Right lobe of liver (tissue), 6 donors: ENCODE measurements at places on chromosomes 12 and 14. TPM values are rescaled to one million over a fixed set of nuclear protein-coding genes. Genes with fewer than 3 reads are reported as not detected.

PPP4R4 gene
- total RNA-seq = 4.1 TPM

DNA sequence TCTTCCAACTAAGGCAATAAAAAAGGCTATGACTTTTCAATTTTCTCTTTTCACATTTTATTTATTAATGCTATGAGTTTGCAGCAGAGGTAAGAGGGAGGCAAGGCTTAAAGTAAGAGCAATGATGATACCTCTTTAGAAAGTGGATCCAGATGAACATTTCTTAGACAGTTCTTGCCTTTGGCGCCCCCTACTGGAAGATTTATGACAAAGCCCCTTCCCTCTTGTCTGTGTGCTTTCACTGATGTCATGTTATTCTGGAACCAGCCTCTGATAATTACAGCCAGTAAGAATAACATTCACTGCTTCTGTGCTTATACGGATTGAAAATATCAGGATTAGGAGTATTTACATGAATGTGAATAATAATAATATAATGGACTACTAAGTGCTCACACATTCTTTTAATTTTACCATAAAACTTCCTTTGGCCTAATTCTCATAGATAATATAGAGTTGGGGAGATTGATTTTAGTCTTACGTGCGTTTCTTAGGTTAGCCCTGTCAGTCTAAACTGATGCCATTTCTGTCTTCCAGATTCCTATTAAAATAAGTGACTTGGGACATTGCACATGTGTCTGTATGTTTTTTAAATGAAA lies 1929.9 kb upstream of the SEL1L start:
- no peaks in the 10 kb centered on the region for H3K36me3 ChIP-seq
- DNase-seq = no peak
- H3K4me3 ChIP-seq = no peak overlapping the region
- no peaks in the 10 kb centered on the region for H3K4me1 ChIP-seq
- no peaks in the 10 kb centered on the region for H3K27me3 ChIP-seq

DNA sequence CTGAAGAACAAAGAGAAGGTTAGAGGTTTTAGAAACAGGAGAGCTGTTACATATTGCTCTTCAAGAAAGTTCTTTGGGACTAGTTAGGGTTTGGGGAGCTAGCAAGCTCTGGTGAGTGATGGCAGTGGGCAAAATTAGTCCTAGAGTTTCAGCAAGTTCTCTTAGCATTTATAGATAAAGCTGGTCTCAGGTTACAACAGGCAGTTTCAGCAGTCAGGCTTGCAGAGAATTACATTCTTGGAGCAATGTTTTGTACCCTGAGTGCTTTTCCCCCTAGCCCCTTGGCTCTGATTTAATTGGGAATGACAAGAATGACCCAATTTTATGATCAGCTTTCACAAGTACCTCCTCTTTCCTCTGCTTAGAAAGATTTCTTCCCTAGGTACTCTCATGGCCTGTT lies 21.4 kb upstream of the EID3 start:
- H3K27me3 ChIP-seq = no peaks in the 10 kb centered on the region
- H3K4me3 ChIP-seq = no peak overlapping the region
- H3K36me3 ChIP-seq = no peaks in the 10 kb centered on the region
- DNase-seq = no peak

CLEC1A gene
- total RNA-seq = 0.66 TPM

DNA sequence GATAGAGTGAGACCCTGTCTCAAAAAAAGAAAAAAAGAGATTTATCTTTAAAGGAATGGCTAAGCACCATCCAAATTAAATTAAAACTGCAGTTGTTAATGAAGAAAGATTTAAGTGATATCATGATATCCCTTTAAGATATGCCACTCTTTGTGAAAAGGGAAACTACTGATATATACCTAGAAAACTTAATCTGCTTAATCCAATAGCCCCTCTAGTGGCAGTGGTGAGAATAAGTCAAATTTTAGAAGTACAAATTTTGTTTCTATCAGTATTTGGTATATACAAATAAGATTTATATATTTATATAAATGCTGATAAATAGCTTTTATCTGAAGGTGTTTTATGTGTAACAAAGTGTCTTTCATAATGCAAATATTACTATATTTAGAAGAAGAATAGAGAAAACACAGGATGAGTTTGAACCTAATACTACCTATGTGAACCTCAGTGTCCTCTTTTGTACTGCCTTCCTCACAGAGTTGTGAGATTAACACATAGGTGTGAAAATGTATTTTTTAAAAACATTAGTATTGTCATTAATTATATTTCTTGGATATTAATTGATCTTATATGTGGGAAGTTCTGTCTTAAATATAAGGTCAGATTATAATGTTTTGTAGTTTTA lies 51.4 kb upstream of the GARIN2 start:
- no peak overlapping the region for H3K27ac ChIP-seq
- no peaks in the 10 kb centered on the region for H3K4me1 ChIP-seq
- no peaks in the 10 kb centered on the region for H3K36me3 ChIP-seq
- H3K27me3 ChIP-seq = no peaks in the 10 kb centered on the region
- no peak for DNase-seq

- H3K27ac ChIP-seq = no peak overlapping the region
- no peaks in the 10 kb centered on the region for H3K27me3 ChIP-seq
- no peak overlapping the region for H3K4me3 ChIP-seq
- H3K4me1 ChIP-seq = no peaks in the 10 kb centered on the region
- no peak for DNase-seq
- no peaks in the 10 kb centered on the region for H3K36me3 ChIP-seq
These were observed 52.3 kb downstream of the IPO8 start for GRCh38 chr12:30643366-30643765.

DNA sequence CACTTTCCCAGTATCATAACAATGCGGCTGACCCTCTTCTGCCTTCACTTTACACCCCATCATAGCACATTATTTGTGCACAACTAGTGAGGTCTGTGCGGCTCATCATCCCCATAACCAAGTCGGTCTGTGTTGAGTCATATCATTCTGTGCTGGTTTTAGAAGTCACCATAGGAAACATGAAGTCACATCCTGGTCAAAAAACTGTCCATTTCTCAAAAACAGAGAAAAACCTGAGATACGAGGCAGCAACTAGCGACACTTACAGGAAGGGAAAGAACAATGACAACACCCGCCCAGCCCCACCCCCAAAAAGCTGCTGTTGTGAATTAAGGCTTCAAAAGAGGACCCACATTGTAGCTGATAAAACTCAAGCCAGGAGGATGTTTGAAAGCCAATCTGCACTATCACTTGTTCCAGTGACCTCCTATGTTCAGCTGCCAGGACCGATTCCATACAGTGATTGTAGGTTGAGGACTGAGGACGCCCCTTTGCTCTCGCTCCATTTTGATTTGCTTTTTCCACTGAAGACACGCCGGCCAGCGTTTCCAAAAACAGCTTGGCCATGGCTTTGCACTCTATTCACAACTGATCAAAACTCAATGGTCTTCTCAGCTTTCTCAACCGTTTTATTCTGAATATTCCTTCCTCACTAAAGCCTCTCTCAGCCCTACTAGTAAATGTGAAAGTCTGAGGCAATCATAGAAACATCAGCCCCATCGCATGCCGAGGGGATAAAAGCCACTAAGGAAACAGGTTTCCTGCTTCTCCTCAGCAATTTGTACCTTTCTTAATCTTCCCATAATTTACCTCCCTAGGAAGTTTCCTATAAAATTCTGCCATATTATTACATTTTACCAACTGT lies 87.5 kb downstream of the DUSP16 start:
- H3K4me1 ChIP-seq = no peaks in the 10 kb centered on the region
- peaks cover 28% of the 10 kb centered on the region for H3K36me3 ChIP-seq
- DNase-seq = no peak
- no peak overlapping the region for H3K4me3 ChIP-seq
- H3K27ac ChIP-seq = peak overlapping the region; percentile 24

DNA sequence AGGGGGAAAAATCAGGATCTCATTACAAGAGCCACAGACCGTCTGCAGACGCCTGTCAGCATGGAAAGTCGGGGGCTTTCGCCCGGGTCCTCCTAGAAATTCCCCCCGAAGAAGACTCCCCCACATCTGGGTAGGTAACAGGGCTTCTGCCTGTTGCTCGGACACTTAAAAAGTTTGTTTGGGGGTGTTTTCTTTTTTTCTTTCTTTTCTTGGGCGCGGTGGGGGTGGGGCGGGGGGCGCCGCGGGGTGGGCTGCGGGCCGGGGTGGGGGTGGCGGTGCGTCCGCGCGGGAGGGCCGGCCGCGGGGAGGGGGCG lies 358 bp downstream of the ELK3 start:
- no peaks in the 10 kb centered on the region for H3K4me1 ChIP-seq
- DNase-seq = no peak
- no peaks in the 10 kb centered on the region for H3K27me3 ChIP-seq
- H3K36me3 ChIP-seq = no peaks in the 10 kb centered on the region

DNA sequence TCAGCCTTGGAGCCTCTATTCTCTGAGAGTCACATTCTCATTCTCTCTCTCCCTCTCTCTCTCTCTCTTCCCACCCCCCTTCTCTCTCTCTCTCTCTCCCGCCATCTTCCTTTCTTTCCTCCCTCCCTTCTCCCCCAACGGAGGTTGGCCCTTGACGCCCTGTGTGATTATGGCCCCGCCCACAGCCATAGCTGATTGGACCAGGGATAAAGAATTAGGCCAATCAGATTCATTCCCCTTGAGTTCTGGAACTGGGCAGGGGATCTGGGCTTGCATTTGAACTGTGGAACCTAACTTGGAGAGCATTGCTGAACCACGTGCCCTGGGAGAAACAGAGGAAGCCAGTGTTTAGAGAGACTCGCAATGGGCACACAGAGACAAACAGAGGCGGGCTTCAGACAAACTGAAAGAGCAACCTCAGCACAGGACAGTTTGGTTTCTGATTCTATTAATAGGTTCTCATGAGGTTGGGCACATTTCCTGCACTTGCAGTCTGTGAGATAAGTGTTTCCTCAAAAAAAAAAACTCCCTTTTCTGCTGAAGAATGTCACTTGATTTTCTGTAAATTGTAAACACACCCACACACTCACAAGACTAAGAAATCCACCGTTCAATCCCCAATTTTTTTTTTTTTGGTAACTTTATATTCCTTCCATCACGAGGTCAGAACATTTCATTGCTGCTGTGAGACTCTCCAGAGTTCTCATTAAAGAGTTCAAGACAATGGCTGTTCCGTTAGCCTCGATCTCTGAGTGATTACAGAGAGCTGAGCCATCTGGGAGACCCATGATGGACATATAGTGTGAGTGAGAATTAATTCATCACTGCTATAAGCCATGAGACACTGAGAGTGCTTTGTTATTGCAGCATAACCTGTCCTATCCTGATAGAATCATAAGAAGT lies 3.5 kb upstream of the P2RX7 start:
- H3K4me3 ChIP-seq = no peak overlapping the region
- H3K36me3 ChIP-seq = no peaks in the 10 kb centered on the region
- peak; percentile 84 for DNase-seq
- peak overlapping the region; percentile 91 for H3K27ac ChIP-seq
- H3K4me1 ChIP-seq = peaks cover 59% of the 10 kb centered on the region
